ENCODE measurements at places on chromosomes 11 and 22.

DNA sequence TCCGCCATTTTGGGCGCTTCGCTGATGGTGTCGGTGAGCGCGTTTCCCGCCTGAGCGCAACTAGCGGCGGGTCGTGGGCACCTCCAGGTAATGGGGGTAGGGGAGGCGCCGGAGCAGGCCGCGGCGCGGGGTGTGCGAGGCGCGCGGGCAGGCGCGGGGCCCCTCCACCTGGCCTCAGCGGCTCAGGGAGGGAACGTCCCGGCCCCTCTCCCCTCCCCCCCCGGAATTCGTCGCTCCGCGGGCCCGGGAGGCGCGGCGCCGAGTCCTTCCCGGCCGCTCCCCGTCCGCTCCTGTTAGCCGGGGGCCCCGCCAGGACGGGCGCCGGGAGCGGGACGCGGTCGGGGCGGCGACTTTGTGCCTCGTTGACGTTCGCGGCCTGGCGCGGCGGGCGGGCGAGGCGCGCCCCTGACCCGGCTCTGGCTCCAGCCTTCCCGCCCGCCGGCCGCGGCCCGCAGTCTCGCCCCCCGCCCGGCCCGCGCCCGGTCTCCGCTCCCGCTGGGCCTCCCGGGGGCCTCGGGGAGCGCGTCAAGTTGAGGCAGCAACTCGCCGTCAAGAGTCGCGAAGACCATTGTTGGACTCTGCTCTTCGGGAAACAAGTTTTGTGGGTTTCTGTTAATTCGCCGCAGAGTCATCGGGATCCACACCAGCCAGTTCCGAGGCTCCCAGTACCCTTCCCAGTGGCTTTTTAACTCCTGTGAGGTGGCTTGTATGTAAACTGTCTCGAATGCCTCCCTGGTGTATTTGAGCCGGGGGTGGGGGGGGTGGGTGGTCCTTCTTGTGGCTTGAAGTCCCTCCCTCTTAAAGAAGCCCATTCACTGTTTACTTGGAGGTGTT, at the start of gene PPP6R3:
Gene PPP6R3 (plus strand): TSS at position 12 of the 834 bp plus-strand sequence. CDS start 76,913 bp downstream, outside the sequence.
- no peak for DNase-seq

GRCh38 chr11:15616130-15617105, 501.7 kb downstream of the INSC start:
- peak; percentile 11 for DNase-seq

DNA sequence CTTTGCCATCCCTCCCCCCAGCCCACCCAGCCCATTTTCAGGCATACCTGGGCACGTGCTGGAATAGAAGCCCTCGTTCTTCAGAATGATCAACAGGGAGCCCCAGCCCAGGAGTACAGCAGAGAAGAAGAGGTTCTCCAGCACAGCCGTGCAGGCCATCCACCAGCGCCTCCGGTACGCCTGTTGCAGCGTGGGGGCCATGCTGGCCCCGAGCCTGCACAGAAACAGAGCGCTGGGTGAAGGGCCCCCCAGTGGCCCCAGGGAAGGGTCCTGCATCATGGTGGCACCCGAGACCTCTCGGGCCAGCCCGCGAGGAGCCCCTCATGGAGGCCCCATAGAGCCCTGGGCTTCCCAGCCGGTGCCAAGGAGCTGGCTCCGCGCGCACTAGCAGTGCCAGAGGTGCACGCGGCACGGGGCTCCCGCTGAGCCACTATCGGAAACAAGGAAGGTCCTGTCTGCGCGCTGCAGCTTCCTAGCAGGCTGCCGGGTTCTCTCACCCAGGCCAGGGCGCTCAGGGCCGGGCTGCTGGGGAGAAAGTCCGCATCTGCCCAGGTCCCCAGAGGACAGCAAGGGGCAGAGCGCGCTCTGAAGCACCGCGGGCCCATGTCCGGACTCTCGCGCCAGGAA, 1.5 kb downstream of the SLC43A1 start:
- no peak for DNase-seq

DNA sequence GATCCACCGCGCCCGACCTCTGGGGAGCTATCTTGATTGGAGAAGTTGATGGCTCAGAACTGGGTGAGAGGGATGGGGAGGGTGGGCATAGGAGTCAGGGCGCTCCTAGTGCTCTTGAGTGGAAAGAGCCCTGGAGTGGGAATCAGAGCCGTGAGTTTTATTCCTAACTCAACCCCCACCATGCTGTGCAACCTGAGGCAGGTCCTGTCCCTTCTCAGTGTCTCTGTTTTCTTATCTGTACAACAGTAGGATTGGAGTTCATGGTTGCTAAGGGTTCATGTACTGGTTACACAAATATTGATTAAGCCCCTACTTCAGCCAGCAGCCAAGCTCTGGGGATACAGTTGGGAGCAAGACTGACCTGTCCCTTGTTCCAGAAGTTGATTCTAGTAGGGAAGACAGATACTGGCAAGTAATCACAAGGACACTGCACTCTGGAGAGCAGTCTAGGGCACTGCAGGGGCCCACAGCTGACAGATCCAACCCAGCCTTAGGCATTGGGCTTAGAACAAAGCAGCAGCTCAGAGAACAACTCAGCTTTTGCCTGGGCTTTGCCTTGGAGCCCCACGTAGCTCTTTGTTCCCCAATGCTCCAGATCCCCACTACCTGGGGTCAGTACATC, 12.4 kb upstream of the DAGLA start:
- no peak for DNase-seq

DNA sequence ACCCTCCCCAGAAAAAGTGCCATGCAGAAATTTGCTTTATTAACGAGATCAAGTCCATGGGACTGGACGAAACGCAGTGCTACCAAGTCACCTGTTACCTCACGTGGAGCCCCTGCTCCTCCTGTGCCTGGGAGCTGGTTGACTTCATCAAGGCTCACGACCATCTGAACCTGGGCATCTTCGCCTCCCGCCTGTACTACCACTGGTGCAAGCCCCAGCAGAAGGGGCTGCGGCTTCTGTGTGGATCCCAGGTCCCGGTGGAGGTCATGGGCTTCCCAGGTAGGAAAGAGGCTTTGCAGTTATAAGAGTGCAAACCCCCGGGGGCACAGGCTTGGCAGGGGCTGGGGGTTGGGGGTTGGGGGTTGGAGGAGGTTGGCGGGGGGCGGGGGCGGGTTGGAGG, 4.2 kb downstream of the APOBEC3H start:
- DNase-seq = no peak

GRCh38 chr11:96960476-96960875, 570.7 kb downstream of the JRKL start:
- DNase-seq = no peak

DNA sequence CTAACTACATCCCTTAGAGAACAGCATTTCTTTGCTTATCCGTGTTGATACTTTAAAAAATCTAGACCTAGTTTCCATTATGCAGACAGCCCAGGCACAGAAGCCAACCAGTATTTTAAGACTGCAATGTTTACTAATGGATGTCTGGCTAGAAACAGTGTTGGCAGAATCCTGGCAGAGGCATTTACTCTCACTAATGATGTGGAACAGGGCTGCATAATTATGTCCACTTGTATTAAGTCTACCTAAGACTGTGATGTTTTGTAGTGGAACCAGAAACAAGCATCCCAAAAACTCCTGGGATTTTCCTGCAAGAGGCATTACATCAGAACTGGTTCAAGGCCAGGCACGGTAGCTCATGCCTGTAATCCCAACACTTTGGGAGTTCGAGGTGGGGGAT, 50.2 kb upstream of the PICALM start:
- DNase-seq = no peak

DNA sequence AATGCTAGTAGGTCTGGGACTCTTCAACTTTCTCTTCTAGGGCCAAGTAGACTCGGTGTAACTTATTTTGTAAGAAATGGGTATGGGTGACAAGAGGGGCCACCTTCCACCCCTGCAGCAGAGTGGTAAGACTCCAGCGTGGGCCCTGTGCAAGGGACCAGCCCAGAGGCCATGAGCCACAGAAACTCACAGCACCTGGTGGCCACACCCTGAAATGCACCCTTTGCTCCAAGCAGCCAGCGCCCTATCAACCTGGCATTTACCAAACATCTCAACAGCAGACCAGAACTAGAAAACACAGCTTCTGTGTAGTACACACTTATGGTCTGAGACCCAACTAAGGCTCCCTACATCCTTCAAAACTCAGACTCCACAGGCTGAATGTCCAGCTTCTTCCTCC, 5.7 kb downstream of the CDCA5 start:
- peak; percentile 60 for DNase-seq

GRCh38 chr11:34602245-34602644, 18.6 kb upstream of the EHF start:
- DNase-seq = no peak

GRCh38 chr11:62804310-62805075, 747 bp downstream of the NXF1 start:
- DNase-seq = no peak

DNA sequence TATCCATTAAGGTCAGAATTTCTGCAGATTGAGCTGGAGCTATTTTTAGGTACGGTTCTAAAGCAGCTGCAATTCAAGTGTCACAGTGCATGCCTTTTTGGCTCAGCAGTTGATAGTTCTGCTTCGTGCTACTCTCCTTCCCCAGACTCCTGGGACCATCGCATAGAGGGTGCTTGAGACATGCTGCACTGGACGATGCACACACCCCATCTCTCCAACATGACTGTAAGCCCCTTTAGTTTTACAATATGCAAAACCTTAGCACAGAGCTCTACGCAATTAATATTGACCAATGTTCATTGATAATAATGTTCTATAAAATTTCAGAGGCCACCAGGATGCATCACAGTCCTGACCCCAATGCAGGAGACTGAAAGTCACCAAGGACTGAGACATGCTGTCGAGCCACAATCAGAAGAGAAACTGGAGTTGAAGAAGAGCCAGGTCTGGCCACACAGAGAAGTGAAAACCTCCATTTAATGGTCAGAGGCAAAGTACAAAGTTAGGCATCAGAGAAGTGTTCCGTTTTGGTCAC, 120.9 kb upstream of the ZC3H12C start:
- DNase-seq = no peak

DNA sequence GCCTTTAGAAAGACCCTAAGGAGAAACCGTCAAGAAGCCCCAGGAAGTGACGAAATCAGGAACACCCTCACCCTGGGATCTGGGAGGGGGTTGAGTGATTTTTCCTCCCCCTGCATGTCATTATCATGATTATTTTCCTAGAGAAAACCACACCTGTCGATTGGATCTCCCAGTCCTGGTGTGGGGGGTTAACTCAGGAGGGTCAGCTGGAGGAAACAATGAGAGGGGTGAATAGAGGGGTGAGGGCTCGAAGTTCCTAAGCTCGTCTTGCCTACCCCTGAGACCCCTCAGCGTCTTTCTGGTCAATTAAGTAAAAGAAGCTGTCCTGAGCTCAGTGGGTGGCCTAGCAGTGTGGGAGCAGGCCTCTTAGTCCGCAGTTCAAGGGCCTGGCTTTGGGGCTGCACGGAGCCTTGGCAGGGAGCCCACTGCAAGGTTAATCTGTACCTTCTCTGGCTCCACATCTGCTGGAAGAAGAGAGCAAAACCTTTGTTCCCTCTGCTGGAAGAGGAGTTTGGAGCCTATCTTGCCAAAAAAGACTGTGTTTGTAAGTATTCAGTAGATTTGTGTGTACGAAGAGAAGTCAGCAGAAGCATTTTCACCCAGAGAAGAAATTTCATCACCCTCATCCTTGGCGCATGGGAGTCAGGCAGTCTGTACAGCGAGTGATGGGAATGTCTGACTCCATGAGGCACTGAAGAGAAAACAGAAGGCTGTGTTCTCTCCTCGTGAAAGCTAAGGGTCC, 34.2 kb upstream of the FTH1 start:
- DNase-seq = no peak

GRCh38 chr11:68275721-68276507, 4.1 kb upstream of the C11orf24 start:
- no peak for DNase-seq

- no peak for DNase-seq
Measured at GRCh38 chr11:47388697-47389576, 10.6 kb upstream of the SPI1 start.
